ENCODE measurements at places on chromosomes 2 and 18.

GRCh38 chr18:14085770-14086457 lies 46.3 kb downstream of the ZNF519 start:
- no peak for DNase-seq

DNA sequence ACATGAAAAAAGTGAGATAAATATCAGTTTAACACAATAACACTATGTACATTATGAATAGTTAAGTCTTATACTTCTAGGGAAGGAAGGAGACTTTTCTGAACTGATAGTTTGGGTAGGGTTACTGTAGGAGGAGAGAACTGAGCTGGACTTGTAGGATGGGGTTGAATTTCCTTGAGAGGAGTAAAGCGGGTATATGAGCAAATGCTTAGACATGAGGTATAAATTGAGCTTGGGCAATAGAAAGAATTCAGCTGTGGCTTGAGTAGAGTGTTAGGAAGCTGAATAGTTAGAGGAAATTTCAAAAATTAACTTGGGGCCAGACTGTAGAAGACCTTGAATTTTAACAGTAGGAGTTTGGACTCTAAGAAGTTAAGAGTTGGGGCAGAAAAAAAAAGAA lies 45.1 kb downstream of the LCLAT1 start:
- no peak for DNase-seq

GRCh38 chr2:101300836-101301235 lies 7.7 kb downstream of the RNF149 start:
- no peak for DNase-seq

GRCh38 chr18:12309683-12310198 lies 1.7 kb downstream of the TUBB6 start:
- no peak for DNase-seq

DNA sequence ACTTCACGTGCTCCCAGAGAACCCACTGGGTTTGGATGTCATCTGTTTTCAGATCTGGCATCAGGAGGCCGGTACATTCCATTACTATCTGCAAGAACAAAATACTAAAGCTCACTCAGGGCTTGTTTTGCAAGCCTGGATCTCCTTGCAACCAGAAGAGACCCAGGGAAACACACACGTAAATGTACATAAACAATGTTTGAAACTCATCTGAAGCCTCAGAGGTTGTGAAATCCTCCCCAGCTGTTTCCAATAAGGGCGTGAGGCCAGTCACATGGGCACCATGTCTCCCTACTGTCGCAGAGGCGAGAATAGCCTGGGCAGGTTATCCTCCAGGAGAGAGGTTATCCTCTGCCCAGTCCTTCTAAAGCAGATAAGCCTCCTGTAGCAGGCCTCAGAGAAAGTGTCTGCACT lies 186.9 kb downstream of the GFPT1 start:
- no peak for DNase-seq

Data from KG1 (cell line).